ENCODE measurements at places on chromosomes 4 and X.

DNA sequence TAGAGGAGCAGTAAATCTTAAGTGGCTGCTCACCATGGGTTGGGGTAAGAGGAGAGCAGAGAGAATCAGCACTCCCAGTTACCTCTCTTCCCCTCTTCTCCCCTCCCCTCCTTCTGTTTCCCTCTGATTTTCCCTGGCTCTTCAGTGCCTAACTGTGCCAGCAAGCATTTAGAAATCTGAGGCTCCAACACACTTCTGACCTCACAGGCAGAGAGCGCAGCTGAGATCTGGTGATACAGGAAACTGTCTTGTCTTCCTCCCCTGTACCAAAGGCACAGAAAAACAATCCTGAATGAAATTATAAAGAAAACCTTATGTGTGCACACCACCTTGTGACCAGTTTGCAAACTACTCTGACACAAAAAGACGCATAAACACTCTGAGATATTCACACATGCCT, 82.4 kb upstream of the SMIM10 start:
- DNase-seq: no peak

DNA sequence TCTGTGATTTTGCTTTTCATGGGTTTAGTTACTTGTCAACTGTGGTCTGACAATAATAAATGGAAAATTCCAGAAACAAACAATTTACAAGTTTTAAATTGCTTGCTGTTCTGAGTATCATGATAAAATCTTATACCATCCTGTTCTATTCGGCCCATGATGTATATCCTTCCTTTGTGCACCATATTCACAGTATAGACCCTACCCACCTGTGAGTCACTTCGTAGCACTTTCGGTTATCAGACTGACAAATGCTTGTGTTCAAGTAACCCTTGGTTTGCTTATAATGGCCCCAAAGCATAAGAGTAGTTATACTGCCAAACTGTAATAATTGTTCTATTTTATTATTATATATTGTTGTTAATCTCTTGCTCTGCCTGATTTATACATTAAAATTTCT, 1183.4 kb upstream of the PCDH7 start:
- no peak for DNase-seq

DNA sequence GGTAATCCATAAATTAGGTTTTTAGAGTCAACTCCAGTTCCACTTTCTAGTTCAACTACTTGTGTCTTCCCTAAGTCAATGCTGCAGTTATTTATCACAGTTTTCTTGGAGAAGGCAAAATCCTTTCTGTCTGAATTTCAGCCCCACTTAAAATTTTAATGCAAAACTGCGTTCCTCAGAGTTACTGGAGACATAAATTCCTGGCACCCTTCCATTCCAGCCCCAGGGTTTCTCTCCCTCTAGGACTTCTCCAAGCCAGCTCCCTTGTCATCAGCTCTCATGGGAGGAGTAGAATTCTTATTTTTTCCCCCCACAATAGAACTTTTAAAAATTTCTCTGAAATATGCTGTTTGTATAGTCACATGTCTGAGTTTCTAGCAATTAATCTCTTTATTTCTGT, 50.6 kb upstream of the PHOX2B start:
- no peak for DNase-seq

DNA sequence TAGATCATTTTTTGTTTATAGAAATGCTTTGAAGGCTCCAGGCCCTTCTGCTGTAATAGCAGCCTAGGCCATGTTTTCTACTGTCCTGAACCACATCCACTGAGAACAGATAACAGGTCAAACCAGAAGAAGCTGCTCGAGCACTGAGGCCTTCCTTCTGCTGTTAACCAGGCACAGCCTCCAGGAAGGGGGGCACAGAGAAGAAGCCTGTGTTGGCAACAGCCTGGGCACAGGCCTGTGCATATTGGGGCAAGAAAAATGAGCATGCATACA, 37.4 kb upstream of the PDK3 start:
- no peak for DNase-seq

DNA sequence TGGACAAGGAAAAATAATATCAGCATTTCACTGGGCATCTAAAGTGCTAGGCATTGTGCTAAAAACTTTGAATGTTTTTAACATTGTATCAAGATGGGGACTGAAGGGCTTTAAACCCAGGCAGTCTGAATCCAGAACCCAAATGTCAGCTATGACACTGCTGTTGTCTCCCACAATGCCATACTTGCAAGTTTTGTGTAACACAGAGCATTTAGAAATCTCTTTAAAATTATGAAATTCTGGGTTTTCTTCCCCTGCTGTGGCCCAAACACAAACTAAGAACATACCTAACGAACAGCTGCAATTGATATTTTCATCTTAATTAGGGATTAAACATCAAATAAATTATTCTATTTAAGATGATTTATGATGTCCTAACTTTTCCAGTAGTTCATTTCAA, 66.8 kb upstream of the LSM6 start:
- no peak for DNase-seq

DNA sequence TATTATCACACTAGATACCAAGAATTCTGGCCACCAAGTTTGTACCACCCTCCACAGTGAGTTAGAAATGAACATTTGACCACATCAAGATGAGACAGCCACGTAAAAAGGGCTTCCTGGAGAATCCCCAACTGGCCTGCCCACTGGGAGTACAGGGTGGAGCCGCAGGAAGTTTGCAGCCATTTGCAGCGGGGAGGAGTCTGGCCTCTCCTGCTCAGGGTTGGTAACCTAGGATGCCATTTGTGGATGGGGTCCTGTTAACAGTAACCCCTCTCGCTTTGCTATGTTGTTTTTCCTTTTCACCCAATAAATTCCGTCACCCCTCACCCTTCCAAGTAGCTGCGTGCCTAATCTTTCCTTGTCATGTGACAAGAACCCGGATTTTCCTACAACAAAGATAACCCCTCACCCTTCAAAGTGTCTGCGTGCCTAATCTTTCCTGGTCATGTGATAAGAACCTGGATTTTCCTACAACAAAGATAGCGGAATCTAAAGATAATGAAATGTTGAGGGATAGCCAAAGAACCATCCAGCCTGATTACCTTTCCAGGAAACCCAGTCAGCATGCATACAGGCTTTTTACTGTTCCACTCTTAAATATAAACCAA, 245.4 kb downstream of the NAF1 start:
- DNase-seq: no peak

DNA sequence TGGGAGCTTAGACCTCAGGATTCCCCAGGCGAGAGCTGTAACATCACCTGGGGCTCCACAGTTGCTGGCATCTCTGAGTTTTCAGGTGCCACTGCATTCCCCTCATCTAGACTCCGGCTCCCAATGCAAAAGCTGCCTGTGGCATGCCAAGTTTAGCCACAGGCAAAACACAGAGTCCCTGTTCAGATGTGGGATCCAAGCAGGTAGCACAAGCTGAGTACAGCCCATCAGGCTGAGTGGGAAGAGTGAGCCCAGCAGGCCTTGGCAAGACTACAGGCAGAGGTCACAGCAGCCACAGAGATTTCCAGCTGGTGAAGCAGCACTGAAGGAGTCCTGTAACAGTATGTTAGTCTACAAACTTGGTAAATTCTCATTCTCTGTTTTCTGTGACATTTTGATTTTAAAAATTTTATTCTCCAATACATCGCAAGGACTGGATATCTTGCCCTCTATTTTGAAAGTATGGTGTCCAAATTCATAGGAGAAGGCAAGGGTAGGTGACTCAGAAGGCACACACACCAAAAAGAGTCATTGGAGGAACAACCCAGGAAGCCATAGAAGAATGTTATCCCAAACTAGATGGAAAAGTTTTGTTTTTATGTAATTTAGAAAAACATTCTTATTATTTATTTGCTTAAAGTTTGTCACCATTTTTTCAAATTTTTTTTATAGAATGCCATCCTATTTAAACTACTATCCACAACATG, 13.6 kb upstream of the CXCL2 start:
- no peak for DNase-seq

DNA sequence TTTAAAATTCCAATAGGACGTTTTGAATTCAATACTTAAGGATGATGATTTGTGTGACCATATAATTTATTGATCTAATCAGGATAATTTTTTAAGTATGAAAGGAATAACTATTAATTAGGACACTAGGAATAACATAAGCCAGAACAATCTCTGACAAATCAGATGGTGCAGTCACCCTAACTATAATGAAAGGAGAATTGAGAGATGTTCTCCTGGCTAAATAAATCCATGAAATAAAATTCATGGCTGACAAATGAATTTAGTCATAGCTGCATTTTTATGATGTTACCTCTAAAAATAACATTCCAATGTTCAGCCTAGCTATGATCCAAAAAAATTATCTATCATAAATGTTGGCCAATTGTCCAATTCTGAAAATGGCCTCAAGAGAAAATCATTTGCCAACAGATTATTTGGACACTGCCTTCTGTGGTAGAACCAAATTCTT, 190.6 kb upstream of the NEIL3 start:
- DNase-seq: no peak

DNA sequence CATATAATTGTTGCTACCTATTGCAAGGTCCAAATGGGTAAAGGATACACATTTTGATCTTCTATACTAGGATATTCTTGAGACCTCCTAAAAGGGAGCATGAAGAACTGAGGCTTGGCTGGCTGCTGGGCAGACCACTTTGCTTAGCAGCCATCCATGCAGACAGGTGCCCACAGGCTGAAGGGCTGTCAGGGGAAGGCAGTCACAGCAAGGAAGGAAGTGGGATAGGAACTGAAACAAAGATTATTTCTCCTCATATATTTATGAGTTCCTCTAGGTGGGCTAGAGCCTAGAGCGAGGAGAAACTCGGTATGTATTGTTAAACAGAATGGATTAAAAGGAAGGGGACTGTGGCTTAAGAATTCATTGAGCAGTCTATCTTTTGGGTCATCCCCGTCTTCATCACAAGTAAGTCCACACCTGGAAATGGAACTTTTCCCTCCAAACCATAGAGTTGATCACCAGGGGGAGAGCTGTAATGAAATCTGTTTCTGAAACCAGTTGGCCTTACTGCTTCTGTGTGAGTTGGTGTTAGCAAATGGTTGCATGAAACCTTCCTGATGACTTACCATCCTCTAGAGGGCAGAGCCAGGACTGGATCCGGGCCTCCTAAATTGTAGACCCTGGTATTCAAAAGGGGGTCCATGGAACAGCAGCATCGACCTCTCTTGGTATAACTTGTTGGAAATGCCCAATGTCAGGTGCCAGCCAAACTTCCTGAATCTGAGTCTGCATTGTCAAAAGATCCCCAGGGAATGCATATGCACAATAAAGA, 42.3 kb downstream of the AFF2 start:
- DNase-seq: no peak

DNA sequence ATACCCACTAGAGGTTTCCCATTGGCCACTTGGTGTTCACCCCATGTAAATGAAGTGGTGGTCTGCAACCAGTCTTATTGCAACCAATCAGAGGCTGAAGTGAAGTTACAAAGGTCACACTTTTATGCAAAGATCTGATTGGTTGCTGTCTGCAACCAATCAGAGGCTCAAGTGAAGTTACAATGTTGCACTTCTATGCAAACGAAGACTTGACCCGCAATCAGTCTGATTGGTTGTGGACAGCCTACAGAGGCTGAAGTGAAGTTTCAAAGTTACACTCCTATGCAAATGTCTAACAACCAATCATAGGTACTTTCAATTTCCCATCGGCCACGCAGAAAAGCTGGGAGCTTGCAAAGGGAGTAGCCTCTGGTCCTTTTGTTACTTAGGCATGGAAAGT, 22.3 kb upstream of the XPNPEP2 start:
- DNase-seq: no peak

GRCh38 chr4:10832806-10833628, 148.4 kb upstream of the CLNK start:
- no peak for DNase-seq

GRCh38 chr4:92101737-92102172, 202.0 kb upstream of the GRID2 start:
- no peak for DNase-seq

GRCh38 chr4:99043346-99043745, 45.2 kb downstream of the ADH5 start:
- no peak for DNase-seq

- DNase-seq: no peak
These were observed 126.8 kb downstream of the NAA11 start for GRCh38 chr4:79198951-79199587.

- no peak for DNase-seq
These were observed 93.0 kb downstream of the GEMIN8 start for GRCh38 chrX:13936521-13937225.

- DNase-seq: no peak
These were observed 38.0 kb upstream of the COX7B2 start for GRCh38 chr4:46946919-46947536.

GRCh38 chrX:96464880-96465558, 219.6 kb upstream of the DIAPH2 start:
- no peak for DNase-seq

DNA sequence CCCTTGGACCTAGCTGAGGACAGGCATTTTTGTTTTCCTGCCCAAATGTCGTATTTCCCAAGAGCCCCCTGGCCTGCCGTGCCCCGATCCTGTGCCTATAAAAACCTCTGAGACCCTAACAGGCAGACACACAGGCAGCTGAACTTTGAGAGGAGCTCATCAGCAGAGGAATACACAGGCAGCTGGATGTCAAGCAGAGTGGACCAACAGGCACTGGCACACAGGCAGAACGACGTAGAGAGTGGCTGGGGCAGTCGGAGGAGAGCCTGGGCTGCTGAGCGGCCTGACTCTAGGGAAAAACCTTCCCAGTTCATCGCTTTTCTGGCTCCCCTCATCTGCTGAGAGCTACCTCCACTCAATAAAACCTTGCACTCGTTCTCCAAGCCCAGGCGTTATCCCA, 896.1 kb downstream of the PCDH18 start:
- DNase-seq: no peak

- DNase-seq: no peak
These were observed 43.9 kb downstream of the PTTG2 start for GRCh38 chr4:38004062-38004461.

GRCh38 chrX:48459483-48459882, 10.6 kb downstream of the SLC38A5 start:
- DNase-seq: no peak

GRCh38 chr4:86376850-86377249, 17.0 kb upstream of the MAPK10 start:
- DNase-seq: no peak

DNA sequence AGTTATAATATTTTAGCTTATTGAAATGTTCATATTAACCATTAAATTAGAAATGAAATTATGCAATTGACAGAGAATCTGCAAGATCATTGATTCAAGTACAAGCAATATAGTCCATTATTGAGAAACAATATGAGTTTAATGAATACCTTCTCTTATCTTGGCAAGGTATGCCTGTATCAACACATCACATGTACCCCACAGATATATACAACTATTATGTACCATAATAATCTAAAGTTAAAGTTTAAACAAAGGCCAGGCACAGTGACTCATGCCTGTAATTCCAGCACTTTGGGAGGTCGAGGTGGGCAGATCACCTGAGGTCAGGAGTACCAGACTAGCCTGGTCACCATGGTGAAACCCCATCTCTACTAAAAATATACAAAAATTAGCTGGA, 514.7 kb downstream of the PCDH7 start:
- no peak for DNase-seq

GRCh38 chrX:71636438-71637252, 18.3 kb upstream of the CXCR3 start:
- no peak for DNase-seq

DNA sequence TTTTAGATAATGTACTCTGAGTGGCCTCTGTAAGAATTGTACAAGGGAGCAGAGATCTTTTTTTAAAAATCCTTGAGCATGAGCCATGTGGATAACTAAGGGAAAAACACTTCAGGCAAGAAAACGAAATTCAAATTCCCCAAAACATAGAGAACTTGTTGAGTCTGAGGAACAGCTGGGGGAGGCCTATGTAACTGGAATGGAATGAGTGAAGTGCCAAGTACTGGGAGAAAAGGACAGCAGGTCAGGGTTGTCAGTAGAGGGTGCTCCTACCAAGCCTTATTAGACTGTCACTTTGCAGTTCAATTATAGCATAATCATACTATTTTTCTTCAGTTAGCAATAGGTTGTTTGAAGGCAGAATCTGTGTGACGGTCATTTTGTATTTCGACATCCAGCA, 135.1 kb downstream of the ARHGAP6 start:
- DNase-seq: no peak

All from activated CD4-positive, alpha-beta T cell treated with anti-CD3 and anti-CD28 coated beads for 1 hour (primary cell).